A549 treated with Mapracorat at 1 μM for 4 hours (cell line): ENCODE measurements at places on chromosomes 1 and 21. TPM values are rescaled to one million over a fixed set of nuclear protein-coding genes. Genes with fewer than 3 reads are reported as not detected.

CLDN14 gene
- total RNA-seq = not detected in 5 replicates

LAPTM5 gene
- 0.13 to 0.42 TPM (median 0.24 TPM) in 5 replicates for total RNA-seq

RGS21 gene
- total RNA-seq = not detected in 5 replicates

GRIK3 gene
- not detected in 5 replicates for total RNA-seq

SYCP1 gene
- not detected in 5 replicates for total RNA-seq

SNX7 gene
- total RNA-seq = 22.9 to 40.8 TPM (median 23.9 TPM) in 5 replicates

TNNT2 gene
- 0.39 TPM in 1 of 5 replicates, not detected in the others for total RNA-seq

YIPF1 gene
- total RNA-seq = 11.2 to 14.5 TPM (median 12.3 TPM) in 5 replicates

KMO gene
- total RNA-seq = 0.64 to 1.6 TPM (median 1.0 TPM) in 5 replicates

ABCB10 gene
- total RNA-seq = 16.5 to 20.4 TPM (median 19.0 TPM) in 5 replicates

KPRP gene
- total RNA-seq = not detected in 5 replicates

C8A gene
- total RNA-seq = not detected in 5 replicates

KCNA2 gene
- total RNA-seq = 0.02 to 0.10 TPM in 2 of 5 replicates, not detected in the others

C1orf226 gene
- total RNA-seq = 0.77 to 1.2 TPM (median 0.93 TPM) in 5 replicates

DIPK1A gene
- 7.4 to 9.2 TPM (median 8.4 TPM) in 5 replicates for total RNA-seq

PRKCZ gene
- 7.4 to 10.0 TPM (median 9.6 TPM) in 5 replicates for total RNA-seq

OR2L13 gene
- total RNA-seq = not detected in 5 replicates

CHD5 gene
- total RNA-seq = 1.2 to 2.5 TPM (median 1.4 TPM) in 5 replicates

ZBTB8B gene
- 0.01 TPM in 1 of 5 replicates, not detected in the others for total RNA-seq

ITLN2 gene
- total RNA-seq = 0.55 to 0.85 TPM (median 0.62 TPM) in 5 replicates

IQGAP3 gene
- total RNA-seq = 12.6 to 20.8 TPM (median 17.0 TPM) in 5 replicates

DAB1 gene
- total RNA-seq = not detected in 5 replicates

CELA3A gene
- not detected in 5 replicates for total RNA-seq

DCST1 gene
- total RNA-seq = not detected in 5 replicates

MCOLN2 gene
- total RNA-seq = 1.5 to 2.5 TPM (median 2.0 TPM) in 5 replicates

ETV3L gene
- not detected in 5 replicates for total RNA-seq

APCS gene
- total RNA-seq = not detected in 5 replicates

MAP1LC3C gene
- 0.19 to 0.35 TPM (median 0.24 TPM) in 4 of 5 replicates, not detected in the other for total RNA-seq

DNAJC6 gene
- 5.6 to 8.7 TPM (median 6.6 TPM) in 5 replicates for total RNA-seq

RIPK4 gene
- total RNA-seq = 14.7 to 21.0 TPM (median 17.9 TPM) in 5 replicates

WDR64 gene
- not detected in 5 replicates for total RNA-seq

SLC1A7 gene
- total RNA-seq = not detected in 5 replicates

CCDC27 gene
- total RNA-seq = not detected in 5 replicates

ABCG1 gene
- total RNA-seq = 2.1 to 2.7 TPM (median 2.5 TPM) in 5 replicates

VHLL gene
- not detected in 5 replicates for total RNA-seq

CDKN2C gene
- total RNA-seq = 9.2 to 12.3 TPM (median 11.2 TPM) in 5 replicates

C1orf87 gene
- total RNA-seq = not detected in 5 replicates

AMY1B gene
- total RNA-seq = not detected in 5 replicates

VASH2 gene
- total RNA-seq = 1.7 to 3.5 TPM (median 2.9 TPM) in 5 replicates

F5 gene
- 0.05 to 0.09 TPM (median 0.07 TPM) in 5 replicates for total RNA-seq

EPHA8 gene
- 0.02 to 0.08 TPM (median 0.02 TPM) in 3 of 5 replicates, not detected in the others for total RNA-seq

SPRR2G gene
- not detected in 5 replicates for total RNA-seq

SERTAD4 gene
- 0.50 to 1.1 TPM (median 0.64 TPM) in 5 replicates for total RNA-seq

SELP gene
- not detected in 5 replicates for total RNA-seq

LCE3B gene
- not detected in 5 replicates for total RNA-seq

CAMK1G gene
- 0.17 to 0.36 TPM (median 0.27 TPM) in 5 replicates for total RNA-seq

S100B gene
- total RNA-seq = not detected in 5 replicates

CNR2 gene
- not detected in 5 replicates for total RNA-seq

C1orf141 gene
- not detected in 5 replicates for total RNA-seq

RSPO1 gene
- 0.08 to 0.16 TPM (median 0.10 TPM) in 5 replicates for total RNA-seq
